ENCODE measurements at places on chromosomes 5 and 9. TPM values are rescaled to one million over a fixed set of nuclear protein-coding genes. Genes with fewer than 3 reads are reported as not detected.

MZB1 gene
- polyA plus RNA-seq = 7.6 TPM

ABO gene
- polyA plus RNA-seq = 3.4 TPM

AIF1L gene
- 7.2 TPM for polyA plus RNA-seq

DIAPH1 gene
- polyA plus RNA-seq = 76.1 TPM

ARL14EPL gene
- polyA plus RNA-seq = not detected

SGCD gene
- 1.8 TPM for polyA plus RNA-seq

FGF18 gene
- polyA plus RNA-seq = 0.68 TPM

CATSPER3 gene
- polyA plus RNA-seq = not detected

JAK2 gene
- 3.9 TPM for polyA plus RNA-seq

GMCL2 gene
- not detected for polyA plus RNA-seq

ARSI gene
- polyA plus RNA-seq = not detected

BTNL8 gene
- 0.76 TPM for polyA plus RNA-seq

ANKRD20A1 gene
- polyA plus RNA-seq = not detected

SMIM33 gene
- polyA plus RNA-seq = not detected

NTNG2 gene
- 0.31 TPM for polyA plus RNA-seq

PCDHGA1 gene
- not detected for polyA plus RNA-seq

LHX2 gene
- not detected for polyA plus RNA-seq

ADCY2 gene
- polyA plus RNA-seq = 0.68 TPM

FOXD4L3 gene
- polyA plus RNA-seq = not detected

PCDHAC1 gene
- polyA plus RNA-seq = 0.03 TPM

PCDHA9 gene
- polyA plus RNA-seq = not detected

SLC6A3 gene
- polyA plus RNA-seq = not detected

EXOSC2 gene
- polyA plus RNA-seq = 14.5 TPM

EIF4E1B gene
- polyA plus RNA-seq = not detected

CCL21 gene
- 10.8 TPM for polyA plus RNA-seq

NDST1 gene
- polyA plus RNA-seq = 6.4 TPM

PCA3 gene
- polyA plus RNA-seq = not detected

NXNL2 gene
- not detected for polyA plus RNA-seq

NPR3 gene
- 0.25 TPM for polyA plus RNA-seq

ACOT12 gene
- polyA plus RNA-seq = not detected

CDC14B gene
- polyA plus RNA-seq = 11.1 TPM

PPP2R2B gene
- polyA plus RNA-seq = 0.76 TPM

PALM2AKAP2 gene
- not detected for polyA plus RNA-seq

All from stomach (tissue), 19 donors.